ENCODE measurements at places on chromosomes 16 and 17.

DNA sequence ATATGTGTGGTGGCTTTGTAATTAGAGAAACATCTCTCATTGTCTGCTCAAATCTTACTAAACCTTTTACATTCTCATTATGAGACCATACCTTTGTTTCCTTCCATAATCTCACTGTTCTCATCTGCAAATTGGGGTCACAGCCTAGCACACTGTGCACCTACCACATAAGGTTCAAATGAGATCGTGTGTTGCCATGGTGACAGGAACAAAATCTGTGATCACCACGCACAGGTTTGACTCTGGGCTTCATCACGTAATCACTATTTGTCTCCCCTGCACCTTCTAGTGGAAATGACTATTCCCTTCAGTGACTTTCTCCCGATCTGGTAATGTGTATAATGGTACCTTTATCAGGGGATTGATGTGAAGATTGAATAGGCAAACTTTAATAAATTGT, 26.1 kb downstream of the CDH8 start:
- DNase-seq: no peak

DNA sequence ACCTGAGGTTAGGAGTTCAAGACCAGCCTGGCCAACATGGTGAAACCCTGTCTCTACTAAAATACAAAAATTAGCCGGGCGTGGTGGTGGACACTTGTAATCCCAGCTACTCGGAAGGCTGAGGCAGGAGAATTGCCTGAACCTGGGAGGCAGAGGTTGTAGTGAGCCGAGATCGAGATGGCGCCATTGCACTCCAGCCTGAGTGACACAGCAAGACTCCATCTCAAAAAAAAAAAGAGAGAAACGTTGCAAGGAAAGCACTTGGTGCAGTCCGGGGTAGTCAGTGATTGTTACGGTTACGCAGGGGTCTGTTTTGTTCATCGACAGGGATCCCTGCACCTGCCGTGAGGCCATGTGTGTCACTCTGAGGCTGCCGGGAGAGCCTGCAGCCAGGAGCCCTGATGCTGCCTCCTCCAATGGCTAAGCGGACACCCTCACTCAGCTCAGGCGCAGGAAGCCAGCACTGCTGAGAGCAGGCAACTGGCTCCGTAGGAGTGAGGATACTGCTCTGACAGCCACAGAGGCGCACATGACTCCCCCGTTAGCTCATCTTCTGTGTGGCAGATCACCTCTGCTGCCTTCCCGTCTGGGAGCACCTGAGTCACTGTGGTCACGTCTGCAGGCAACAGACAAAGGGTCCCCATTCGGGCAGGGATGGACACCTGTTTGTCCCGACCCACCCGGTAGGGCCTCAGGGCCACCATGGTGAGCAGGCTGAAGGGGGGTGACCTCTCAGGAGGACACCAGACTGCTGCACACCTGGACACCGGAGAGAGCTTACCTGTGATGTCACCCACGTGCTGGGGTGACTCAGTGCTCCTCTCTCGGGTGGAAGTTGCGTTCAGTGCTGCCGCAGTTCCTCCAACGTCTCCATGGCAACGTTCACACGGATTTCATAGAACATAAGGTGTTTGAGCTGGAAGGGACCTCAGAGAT, 5.2 kb upstream of the RAB26 start:
- no peak for DNase-seq

GRCh38 chr17:46803544-46803943, 14.9 kb downstream of the WNT3 start:
- no peak for DNase-seq

DNA sequence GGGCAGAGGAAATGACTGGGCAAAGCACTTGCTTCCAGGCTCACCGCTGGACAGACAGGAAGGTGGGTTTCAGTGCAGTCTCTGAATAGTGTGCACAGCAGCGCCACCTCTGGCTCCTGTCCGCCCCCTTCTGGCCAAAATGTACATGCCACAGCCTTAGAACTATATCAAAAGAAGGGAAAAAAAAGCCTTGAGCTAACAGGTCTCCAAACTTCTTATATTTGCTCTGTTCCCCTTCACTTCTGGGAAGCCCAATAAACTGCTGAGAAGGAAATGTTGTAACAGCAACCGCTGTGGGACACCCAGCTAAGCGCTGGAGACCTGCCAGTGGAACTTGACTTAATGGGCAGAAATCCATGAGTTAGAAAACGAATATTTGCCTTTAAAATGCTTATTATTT, 17.5 kb downstream of the COG7 start:
- peak; percentile 37 for DNase-seq

DNA sequence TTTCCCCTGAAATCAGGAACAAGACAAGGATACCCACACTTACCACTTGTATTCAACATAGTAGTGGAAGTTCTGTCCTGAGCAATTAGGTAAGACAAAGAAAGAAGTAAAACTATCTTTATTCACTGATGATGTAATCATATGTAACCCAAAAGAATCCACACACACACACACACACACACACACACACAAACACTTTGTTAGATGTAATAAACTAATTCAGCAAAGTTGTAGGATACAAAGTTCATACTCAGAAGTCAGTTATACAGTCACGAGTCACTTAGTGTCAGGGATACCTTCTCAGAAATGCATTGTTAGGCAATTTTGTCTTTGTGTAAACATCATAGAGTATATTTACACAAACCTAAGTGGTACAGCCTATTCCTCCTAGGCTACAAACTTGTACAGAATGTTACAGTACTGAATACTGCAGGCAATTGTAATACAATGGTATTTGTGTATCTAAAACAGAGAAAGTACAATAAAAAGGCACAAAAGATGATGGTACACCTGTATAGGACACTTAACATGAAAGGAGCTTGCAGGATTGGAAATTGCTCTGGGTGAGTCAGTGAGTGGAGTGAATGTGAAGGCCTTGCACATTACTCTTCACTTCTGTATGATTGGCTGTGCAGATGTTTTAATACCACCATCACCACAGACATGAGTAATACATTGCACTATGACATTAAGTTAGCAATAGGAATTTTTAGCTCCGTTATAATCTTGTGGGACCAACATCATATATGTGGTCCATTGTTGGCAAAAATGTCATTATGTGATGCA, 370.1 kb downstream of the ZFHX3 start:
- no peak for DNase-seq

DNA sequence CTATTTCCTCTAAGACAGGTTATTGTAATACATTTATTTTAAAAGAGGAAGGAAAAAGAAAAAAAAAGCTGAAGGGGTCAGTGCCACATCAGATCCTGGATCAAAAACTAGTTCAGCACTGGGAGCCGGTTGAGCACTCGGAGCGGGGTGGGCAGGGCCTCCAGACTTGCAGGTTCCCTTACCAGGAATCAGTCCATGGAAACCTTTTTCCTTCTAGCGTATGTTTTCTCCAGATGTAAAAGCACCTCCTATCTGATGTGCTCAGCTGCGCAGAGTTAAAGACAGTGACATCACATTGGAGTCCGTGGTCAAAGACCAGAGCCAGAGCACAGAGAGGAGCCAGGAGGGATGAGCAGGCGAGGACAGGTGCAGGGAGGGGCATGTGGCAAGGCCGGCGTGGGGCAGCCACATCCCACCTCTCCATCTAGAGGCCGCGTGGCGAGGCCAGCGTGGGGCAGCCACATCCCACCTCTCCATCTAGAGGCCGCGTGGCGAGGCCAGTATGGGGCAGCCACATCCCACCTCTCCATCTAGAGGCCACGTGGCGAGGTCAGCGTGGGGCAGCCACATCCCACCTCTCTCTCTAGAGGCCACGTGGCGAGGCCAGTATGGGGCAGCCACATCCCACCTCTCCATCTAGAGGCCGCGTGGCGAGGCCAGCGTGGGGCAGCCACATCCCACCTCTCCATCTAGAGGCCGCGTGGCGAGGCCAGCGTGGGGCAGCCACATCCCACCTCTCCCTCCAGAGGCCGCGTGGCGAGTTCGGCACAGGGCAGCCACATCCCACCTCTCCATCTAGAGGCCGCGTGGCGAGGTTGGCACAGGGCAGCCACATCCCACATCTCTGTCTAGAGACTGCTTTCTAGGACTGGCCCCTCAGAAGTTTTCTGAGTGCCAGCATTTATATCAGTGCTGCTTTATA, 166.8 kb upstream of the CHMP6 start:
- no peak for DNase-seq

DNA sequence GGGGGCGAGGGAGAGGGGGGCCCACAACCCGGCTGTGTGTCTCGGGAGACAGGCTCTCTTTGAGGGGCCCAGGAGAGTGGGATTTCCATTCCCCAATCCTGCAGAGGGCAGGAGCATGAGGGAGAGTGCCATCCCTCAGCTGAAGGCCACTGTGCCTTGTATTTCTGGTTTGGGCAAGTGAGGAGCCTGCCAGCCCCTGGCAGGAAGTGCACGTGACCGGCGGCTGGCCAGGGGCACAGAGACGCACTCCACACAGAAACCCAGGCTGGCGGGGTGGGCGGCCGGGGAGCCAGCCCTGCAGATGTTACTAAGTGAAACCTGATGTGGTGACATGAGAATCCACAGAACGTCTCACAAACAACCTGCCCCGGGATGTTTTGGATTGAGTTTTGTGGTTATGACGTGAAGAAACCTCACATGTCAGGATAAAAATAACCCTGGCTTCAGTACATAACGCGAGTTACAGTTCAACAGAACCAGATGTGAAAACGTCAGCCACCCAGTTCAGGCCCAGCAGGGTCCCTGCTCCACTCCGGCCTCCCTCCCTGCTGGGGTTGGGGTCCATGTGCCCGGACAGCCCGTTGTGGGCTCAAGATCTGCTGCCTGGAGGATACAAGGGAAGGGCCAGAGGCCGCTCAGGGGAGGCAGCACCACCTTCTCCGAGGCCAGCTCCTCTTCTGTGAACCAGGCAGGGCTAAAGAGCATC, 51.7 kb upstream of the MTSS2 start:
- no peak for DNase-seq

Data from NCI-H1092 (cell line).